ENCODE measurements at places on chromosomes 13 and 19.

DNA sequence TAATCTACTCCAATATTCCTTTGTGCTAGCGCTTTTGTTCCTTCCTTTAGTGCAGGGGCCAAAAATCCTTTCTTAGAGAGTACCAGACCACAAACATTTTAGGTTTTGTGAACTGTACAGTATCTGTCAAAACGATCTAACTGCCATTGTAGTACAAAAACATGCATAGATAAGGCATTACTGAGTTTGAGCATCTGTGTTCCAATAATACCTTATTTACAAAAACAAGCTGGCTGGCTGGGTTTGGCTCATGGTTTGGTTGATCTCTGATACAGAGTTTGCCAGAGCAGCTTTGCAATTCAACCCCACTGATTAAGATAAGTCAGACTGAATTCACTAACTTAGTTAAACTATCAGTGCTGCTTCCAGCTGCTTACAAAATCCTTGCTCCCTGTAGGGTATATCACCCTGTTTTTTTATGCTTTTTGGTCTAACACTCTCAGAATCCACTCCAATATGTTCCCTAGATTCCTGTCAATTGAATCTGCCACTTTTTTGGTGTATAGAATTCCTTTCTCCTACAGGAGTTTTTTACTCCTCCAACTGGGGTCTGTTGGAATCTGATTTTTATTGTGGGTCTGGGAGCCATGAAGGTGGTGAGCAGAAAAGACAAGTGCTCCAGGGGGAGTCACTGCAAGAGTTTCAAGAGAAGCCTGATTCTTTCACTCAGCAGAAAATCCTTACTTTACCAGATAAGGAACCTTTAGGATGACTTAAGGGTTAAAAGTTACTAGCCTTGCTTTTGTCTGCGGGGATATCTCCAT, 1399.4 kb downstream of the EFNB2 start:
- no peak for DNase-seq

GRCh38 chr19:38880882-38881609, 3.0 kb upstream of the RINL start:
- DNase-seq: no peak

DNA sequence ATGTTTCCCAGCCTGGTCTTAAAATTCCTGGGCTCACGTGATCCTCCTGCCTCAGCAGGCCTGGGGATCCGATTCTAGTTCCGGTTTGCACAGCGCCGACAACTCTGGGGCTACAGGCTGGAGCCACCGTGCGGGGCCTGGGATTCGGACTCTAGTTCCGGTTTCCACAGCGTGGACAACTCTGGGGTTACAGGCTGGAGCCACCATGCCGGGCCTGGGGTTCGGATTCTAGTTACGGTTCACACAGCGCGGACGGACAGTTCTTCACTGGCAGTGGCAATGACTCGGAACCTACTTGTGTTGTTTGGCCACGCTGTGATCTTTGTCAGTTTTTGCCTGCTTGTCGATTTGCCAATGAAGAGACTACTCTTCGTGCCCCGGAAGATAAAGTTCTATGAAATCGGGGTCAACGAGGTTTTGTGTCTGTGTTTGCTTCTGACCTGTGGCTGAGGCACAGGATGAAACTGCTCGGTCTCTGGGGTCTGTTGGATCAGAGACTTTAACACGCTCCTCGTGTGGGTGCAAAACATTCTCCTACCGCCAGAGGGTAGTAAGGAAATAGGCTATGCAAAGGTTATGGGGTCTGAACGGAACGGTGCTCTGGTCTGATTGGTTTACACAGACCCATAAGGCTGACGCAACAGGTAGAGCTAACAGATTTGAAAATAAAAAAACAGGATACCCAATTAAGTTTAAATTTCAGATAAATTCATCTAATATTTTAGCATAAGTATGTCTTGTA, 12.1 kb upstream of the ZSCAN1 start:
- no peak for DNase-seq

DNA sequence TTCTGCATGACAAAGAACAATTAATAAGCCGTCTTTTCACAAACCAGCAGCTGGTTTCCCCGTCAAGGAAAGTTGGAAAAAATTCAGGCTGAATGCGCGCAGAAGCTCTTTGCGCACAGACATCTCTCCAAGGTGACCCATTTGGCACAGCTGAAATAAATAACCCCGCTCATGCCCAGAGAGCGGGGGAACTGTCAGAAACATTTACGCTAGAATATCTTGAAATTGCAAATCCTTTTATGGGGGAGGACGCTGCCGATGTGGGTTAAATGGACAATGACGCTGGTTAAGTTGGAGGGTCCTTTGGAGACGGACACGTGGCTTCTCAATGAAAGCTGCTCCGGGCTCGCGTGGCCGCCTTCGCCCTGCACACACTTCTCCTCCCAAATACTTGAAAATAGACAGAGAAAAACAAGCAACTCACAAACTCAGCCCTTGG, 30.6 kb downstream of the GSX1 start:
- no peak for DNase-seq

DNA sequence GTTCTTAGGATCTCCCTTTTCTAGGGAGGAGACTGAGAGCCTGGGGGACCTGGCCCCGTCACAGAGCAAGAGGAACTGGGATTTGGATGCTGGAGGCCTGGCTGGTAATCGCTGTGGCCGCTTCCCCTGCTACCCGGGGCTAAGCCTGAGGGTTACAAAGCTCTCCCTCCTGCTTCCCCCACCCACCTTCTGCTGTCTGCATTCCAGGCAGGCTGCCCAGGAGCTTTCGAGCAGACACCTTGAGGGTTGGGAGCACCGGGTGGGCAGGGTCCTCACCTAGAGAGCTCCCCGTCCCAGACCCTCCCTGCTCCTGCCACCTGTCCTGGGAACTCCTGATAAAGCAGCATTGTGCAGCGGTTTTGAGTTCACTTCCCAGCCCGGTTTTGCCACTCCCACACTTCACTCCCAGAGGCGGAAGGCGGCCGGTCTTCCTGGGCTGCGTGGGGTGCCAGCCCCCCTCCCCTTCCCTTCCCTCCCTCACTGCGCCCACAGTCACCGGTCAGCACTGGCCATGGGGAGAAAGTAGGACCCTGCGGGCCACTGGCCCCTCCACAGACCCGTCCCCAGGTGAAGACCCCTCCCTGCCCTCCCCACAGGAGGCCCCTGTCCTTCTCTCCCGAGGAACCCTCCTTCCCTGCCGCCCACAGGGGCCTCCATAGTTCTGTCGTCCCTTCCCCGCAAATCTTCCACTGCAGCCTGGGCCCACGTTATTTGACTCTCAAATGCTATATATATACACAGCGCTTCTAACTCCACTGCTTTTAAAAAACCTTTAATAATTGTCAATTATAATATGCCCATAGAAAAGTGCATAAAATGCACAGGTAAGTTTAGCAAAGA, 8.1 kb downstream of the PAK4 start:
- no peak for DNase-seq

GRCh38 chr19:35860818-35861639, 4.3 kb downstream of the KIRREL2 start:
- DNase-seq: no peak

GRCh38 chr13:102443249-102443648, 41.4 kb upstream of the FGF14 start:
- DNase-seq: no peak

GRCh38 chr19:46600384-46601317, 479 bp upstream of the CALM3 start:
- DNase-seq: peak; percentile 99

- no peak for DNase-seq
Observed at GRCh38 chr13:35866801-35867200, 264.4 kb downstream of the DCLK1 start.

DNA sequence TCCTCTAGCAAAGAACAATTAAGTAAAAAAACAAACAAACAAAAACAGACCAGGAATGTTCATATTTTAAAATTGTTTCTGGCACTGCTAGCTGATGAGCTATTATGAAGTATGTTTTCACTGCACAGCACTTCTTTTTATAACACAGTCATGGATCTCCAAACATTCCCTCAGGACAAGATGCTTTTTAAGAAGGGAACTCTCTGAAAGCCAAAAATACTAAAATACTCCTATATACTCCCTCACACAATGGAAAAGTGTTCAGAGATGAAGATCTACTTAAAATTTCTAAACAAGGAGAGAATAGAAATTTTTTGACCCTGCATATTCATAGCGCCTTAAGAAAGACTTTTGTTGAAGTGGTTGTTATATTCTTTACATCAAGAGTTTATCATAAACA, 926.8 kb downstream of the DIAPH3 start:
- no peak for DNase-seq

DNA sequence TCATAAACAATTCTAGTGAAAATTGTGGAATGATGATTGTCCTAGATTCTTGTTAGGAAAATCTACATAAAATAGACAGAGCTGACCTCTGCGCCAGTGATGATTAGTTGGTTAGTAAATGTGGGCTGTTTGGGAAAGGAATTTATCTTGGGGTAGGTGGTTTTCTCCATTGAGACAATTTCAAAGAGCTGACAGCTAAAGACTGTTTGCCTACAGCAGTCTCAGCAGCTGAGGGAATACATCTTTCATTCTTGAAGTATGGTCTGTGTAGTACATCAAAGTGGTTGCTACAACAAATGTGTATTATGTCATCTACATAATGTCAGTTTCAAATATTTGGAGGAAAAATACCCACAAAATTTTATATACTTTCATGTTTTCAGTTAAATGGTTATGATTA, 117.2 kb upstream of the TRPC4 start:
- no peak for DNase-seq

DNA sequence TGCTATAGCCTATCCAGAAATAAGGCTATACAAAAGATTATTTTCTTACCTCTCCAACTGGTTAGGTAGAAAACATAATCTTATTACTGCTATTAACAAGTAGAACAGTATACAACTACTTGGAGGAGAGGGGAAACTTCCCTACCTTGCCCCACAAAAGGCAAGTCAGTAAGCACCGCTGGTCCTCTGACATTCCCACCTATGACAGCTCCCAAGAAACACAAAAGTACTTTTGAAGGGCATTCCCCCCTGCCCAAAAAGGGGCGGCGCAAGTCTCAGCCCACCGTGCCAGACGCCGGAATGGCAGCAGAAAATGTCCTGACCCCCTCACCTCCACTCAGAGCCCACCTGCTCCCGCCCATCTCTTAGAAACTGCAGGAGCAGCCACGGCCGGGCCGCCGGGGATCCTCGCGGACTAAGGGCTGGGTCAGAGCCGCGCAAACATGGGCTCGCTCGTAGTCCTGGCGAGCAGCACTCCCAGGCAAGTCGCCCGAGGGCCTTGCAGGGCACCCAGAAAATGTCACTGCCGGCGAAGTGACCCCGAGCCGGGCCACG, 437 bp downstream of the SUCLA2 start:
- DNase-seq: no peak

DNA sequence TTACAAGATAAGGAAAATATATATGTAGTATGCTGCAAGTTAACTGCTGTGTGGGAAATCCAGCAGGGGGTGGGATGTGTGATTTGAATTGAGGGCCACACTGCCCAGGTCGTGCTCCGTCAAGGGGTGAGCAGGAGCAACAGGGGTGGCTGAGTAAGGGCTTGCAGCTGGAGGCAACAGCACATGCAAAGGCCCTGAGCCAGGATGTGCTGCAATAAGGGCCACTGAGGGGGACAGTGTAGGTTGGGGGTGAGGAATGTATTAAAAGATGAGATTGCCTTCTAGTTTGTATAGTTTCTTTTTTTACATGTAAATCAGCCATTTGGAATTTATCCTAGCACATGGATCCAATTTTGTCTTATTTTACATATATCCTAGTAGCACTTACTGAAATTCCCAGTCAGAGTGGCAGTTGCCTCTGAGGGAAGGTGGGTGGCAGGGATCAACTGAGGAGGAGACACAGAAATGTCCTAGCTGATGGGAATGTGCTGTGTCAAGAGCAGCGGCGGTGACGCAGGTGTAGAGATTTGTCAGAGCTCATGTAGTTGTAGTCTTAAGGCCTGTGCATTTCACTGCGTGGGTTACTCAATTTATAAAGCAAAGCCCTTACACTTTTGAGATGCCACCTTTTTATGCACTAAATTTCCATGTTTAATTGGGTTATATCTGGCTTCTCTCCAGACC, 5.4 kb upstream of the RBM42 start:
- no peak for DNase-seq

DNA sequence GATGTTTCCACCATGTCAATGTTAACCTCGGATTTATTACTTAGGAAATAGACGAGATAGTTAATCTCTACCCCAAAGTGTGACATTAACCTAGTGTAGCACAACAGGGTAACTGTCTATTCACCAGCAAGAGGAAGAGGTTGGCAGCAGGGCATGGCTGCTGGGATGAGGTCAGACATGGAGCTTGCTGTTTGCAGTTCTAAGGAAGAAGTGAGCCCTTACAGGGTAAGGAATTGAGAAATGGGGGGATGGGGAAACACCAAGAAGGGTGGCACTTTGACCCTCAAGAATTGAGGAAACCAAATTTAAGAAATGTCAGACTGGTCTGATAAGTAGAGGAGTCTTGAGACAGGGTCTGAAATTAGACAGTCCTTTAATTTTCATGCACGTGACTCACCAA, 62.4 kb downstream of the MBD3L2B start:
- DNase-seq: no peak

- no peak for DNase-seq
Observed at GRCh38 chr19:23515551-23515950, 120.3 kb upstream of the ZNF91 start.

DNA sequence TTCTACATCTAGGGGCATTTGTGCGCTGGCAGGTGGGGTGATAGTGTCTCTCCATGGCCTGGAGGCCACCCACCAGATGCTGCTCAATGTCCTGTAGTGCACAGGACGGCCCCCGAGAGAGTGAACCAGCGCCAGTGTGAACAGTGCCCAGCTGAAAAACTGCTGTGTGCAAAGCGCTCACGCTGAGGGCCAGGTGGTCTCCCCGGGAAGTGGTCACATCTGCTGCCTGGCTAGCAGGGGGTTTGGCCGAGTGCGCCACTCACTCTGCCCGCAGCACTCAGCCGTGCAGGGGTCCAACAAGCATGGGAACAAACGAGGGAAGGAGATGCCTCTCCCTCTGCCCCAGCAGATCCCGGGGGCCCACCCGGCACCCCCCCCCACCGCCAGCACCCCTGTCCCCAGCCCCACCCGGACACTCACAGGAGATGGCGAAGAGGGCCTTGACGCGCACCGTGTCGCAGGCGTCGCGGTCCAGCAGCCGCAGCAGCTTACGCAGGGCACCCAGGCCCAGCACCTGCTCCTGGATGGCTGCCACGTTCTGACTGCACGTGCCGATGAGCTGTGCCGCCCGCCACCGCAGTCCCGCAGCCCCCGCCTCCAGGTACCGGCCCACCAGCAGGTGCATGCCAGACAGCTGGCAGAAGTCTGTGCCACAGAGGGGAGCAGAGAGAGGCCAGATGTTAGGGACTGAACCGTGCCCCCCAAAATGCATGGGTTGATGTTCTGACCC, 5.8 kb downstream of the HSPBP1 start:
- DNase-seq: no peak

GRCh38 chr19:42158926-42159325, 26.7 kb upstream of the POU2F2 start:
- no peak for DNase-seq
